ENCODE measurements at places on chromosomes 16 and 17. TPM values are rescaled to one million over a fixed set of nuclear protein-coding genes. Genes with fewer than 3 reads are reported as not detected.

CX3CL1 gene
- polyA plus RNA-seq, result 7.2 TPM

CLEC3A gene
- 0.21 TPM for polyA plus RNA-seq

CD300LG gene
- 5.7 TPM for polyA plus RNA-seq

KRT40 gene
- polyA plus RNA-seq, result 0.11 TPM
